ENCODE measurements at places on chromosomes 6 and 20.

GRCh38 chr6:37517411-37517812 lies 17.7 kb upstream of the CCDC167 start:
- DNase-seq: no peak

GRCh38 chr20:5650280-5650691 lies 99.9 kb upstream of the SHLD1 start:
- no peak for DNase-seq

GRCh38 chr6:70537266-70537665 lies 29.5 kb upstream of the SDHAF4 start:
- no peak for DNase-seq

DNA sequence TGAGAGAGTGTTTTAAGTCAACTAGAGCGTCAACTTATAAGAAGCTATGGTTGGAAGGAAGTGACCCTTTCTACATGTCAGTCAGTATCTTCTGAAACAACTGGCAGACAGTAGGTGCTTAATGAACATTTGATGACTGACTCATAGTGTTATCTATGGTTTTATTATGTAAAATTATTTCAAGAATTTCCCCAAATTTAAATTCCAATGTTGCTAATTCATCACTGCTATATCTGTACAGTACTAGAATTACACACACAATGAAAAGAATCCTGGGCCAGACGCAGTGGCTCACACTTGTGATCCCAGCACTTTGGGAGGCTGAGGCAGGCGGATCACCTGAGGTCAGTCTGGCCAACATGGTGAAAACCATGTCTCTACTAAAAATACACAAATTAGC lies 721.4 kb upstream of the FLRT3 start:
- no peak for DNase-seq

GRCh38 chr6:33427585-33428223 lies 7.8 kb downstream of the SYNGAP1 start:
- no peak for DNase-seq

DNA sequence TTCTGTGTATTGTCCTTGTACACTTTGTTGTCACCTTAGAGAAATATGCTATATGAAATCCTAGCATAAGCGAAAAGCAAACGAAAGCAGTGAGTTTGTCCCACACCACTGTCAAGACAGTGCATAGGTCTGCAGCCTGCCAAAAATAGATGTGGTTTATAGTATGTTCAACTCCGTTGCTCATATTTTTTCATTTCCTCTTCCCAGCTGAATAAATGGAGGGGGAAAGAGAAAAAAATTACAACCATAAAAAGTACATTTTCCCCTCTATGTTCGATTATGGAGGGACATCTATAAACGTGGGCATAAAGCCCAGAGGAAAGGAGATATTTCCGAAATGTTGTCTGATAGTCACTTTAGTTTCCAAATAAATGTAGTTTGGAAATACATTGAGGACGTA lies 25.8 kb downstream of the PRL start:
- no peak for DNase-seq

- no peak for DNase-seq
Observed at GRCh38 chr6:163589387-163589786, 174.9 kb downstream of the QKI start.

DNA sequence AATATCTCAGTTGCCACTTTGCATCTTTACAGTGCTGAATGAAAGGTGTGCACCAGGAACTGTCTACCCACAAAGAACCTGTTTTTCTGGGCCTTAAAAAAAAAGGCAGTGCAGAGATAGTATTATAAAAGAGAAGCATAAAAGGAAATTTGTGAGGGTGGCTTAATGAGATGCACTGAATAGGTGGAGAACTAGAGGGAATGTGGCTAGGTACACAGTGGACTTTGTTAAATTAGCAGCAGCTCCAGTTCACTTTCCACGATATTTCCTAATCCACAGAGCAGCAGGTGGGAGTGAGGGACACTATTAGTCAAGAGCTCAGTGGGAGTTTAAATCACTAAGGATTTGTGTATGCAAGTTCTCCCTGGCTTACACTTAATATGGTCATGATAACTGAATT lies 38.8 kb downstream of the MAP7 start:
- DNase-seq: no peak

DNA sequence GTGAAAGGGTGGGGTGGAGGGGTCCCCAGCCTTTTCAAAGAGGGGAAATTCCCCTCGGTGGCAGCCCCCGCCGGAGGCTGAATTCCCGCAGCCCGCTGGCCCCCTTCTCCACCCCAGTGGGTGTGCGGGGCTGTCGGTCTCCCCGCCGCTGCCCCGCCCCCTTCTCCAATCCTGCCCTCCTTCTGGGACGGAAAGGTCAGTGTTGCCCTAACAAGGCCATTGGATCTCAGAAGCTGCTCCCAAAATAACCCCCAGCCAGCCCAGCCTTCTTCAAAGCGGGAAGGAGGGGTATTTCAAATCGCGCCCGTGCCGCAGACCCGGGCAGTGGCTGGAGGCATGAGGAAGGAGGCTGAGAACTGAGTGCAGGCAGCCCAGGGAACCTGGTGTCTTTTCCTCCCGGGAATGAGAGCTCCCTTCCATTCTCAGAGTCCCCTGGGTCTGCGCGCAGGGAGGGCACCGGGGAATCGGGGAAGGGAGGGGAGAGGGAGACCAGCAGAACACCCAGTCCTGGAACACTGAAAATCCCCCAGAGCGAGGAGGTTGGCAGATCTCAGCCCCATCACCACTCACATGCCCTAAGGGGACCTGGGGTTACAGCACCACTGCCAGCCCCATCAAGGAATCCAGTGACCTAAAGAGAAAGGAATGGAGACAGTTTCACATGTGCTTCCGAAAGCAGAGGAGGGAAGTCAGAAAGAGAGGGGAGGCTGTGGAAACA lies at the start of gene JPH2:
Gene JPH2 (minus strand): TSS at position 135 of the 718 bp plus-strand sequence. CDS start 483 bp downstream, outside the sequence.
- DNase-seq: peak; percentile 63

DNA sequence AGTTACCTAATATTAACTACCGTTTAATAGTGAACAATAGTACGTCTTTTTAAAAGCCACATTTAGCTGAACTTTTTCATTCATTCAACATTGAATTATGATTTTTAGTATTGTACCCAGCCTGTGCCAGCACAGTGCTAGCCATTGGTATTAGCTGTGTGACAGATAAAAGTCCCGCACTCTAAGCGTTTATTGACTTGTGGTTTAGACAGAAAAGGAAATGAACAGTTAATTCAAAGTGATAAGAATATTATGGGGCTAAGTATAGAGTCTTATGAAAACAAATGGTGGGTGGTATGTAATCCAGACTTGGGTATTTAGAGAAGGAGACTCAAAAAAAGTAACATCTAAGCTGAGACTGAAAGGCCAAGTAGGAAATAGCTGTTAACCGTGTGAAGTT lies 202.3 kb downstream of the RPS12 start:
- DNase-seq: peak; percentile 3

- no peak for DNase-seq
Observed at GRCh38 chr6:71310261-71310660, 21.6 kb downstream of the OGFRL1 start.

GRCh38 chr6:130900913-130901312 lies 73.7 kb downstream of the SMLR1 start:
- DNase-seq: peak; percentile 84

DNA sequence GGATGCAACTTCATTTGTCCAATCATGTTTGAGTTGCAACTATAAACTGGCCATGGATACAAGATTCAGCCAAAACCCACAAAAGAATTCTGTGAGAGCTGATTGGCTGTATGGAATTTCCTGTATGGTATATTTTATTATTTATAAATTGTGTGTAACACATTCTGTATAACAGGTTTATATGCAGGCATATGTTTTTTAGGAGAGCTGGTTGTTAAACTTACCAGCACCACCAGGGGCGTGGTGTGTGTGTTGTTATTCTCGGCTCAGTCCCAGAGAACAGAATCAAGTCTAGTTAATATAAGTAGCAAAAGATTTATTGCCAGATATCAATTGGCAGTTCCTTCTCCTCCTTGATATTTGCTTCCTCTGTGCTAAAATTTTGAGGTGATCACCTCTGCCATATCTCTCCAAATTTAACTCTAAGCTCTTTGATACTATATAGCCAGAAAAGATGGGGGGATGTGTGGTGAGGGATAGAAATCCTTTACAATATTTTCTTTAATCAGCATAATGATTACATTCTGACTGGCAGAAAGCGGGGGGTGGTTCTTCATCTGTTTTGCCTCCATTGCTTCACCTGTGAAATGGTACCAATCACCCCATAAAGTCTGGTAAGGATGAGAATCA lies 22.9 kb downstream of the CNBD2 start:
- peak; percentile 53 for DNase-seq

GRCh38 chr6:11668455-11668854 lies 110.1 kb downstream of the ADTRP start:
- DNase-seq: no peak

DNA sequence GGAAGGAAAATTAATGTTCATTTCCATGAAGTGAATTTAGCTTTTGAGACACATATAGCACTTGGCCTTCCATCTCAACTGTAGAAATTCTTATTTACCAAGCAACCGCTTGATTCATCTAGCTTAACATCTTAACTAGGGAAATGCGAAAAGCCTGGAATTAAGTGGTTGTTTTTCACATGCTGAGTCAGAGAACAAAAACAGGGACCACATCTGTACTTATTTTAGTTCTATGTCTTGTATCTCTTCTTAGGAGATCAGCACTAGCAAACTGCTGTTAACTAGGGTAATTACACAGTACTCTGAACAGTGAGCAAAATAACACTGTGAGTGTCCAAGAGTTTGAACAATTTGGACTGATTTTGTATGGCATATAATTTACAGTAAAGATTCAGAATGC lies 590.9 kb upstream of the NRSN1 start:
- DNase-seq: peak; percentile 23

DNA sequence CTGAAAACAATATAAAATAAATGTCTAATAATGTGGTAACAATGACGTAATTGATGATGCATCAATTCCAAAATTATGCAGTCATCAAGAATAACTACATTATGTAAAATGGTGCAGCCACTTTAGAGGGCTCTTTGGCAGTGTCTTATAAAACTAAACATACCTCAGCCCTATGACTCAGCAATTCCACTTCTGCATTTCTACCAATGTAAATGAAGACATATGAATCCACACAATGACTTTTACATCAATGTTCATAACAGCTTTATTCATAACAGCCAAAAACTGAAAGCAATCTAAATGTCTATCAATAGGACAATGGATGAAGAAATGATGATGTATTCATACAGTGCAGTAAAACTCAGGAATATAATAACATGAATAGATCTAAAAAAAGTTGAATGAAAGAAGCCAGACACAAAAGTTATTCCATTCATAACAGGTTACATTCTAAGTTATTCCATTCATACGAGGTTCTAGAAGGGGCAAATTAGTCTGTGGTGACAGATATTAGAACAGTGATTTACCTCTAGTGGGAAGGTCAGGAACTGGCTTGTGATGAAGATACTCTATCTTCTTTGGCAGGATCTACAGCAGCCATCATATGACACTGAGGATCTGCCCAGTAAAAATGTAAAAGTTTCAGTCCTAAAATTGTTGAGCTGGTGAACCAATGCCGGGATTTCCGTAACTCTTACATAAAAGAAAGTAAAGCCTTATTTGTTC lies 396.1 kb downstream of the PLCB1 start:
- DNase-seq: peak; percentile 90

GRCh38 chr6:157316871-157317814 lies 6.2 kb downstream of the TMEM242 start:
- peak; percentile 93 for DNase-seq

GRCh38 chr6:122381494-122382265 lies 17.8 kb upstream of the HSF2 start:
- peak; percentile 83 for DNase-seq

Measured in iris pigment epithelial cell (primary cell).